ENCODE measurements at places on chromosomes 16 and 17. TPM values are rescaled to one million over a fixed set of nuclear protein-coding genes. Genes with fewer than 3 reads are reported as not detected.
A peak's percentile ranks its signal among the peaks of the same experiment; 100 is the strongest.

DNA sequence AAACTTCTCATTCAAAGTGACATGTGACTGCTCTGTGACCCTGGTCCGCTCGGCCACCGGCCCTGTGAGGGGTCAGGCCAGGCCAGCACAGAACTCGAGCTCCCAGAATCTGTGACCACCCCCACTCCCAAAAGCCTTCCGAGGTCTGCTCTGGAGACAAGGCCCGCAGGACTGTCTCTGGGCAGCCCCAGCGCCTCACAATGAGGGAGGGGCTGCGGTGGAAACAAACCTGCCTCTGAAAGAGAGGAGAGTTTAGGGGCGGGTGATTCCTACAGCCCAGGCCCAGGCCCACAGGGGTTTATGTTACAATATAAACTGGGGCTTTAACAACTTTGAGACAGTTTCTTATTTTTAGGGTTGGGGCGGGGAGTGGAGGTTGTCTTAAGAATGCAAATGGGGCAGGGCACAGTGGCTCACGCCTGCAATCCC, 19.9 kb downstream of the IGFBP4 start:
- no peak overlapping the region for H3K4me3 ChIP-seq
- H3K27ac ChIP-seq = no peak overlapping the region
- H3K27me3 ChIP-seq = no peaks in the 10 kb centered on the region
- H3K36me3 ChIP-seq = no peaks in the 10 kb centered on the region
- no peak for DNase-seq

GRCh38 chr17:78210111-78210510, 3.9 kb upstream of the BIRC5 start:
- no peak overlapping the region for H3K4me3 ChIP-seq
- H3K4me1 ChIP-seq = peaks cover 8% of the 10 kb centered on the region
- no peak for DNase-seq
- no peak overlapping the region for H3K27ac ChIP-seq

The ACSM2A gene
- polyA plus RNA-seq = not detected

DNA sequence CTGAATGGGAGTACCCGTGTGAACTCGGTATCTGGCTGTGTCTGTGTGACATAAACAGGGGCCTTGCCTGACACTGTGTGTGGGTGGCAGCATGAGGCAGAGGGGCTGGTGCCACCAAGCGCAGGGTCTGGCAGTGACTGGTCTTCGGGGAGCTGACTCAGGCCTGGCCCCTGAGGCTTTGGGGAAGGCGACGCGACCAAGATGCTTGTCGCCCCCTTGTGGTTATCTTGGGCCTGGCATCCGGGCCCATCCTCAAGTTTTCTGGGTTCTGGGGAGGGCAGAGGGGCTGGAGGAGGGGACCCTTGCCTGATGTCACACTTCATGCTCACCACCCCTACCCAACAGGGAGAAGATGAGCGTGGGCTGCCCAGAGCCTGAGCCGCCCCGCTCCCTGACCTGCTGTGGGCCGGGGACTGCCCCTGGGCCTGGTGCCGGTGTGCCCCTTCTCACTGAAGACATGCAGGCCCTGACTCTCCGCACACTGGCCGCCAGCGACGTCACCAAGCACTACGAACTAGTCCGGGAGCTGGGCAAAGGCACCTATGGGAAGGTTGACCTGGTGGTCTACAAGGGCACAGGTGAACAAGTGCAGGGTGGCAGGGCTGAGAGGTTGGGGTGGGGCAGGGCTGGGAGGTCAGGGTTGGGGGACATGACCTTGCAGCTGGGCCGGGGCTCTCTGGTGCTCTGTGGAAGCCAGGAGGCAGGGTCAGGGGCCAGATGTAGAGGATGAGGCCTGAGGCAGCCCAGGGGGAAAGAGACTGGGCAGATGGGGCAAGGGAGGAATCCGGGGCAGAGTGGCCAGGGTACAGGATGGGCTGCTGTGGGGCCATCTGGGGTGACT, 24.9 kb downstream of the SBK1 start:
- H3K4me3 ChIP-seq = no peak overlapping the region
- H3K27ac ChIP-seq = no peak overlapping the region
- DNase-seq = peak; percentile 64
- no peaks in the 10 kb centered on the region for H3K27me3 ChIP-seq

GRCh38 chr16:87464691-87465300, 28.0 kb downstream of the ZCCHC14 start:
- H3K36me3 ChIP-seq = no peaks in the 10 kb centered on the region
- no peaks in the 10 kb centered on the region for H3K27me3 ChIP-seq
- peaks cover 42% of the 10 kb centered on the region for H3K4me1 ChIP-seq
- no peak for DNase-seq
- no peak overlapping the region for H3K4me3 ChIP-seq

DNA sequence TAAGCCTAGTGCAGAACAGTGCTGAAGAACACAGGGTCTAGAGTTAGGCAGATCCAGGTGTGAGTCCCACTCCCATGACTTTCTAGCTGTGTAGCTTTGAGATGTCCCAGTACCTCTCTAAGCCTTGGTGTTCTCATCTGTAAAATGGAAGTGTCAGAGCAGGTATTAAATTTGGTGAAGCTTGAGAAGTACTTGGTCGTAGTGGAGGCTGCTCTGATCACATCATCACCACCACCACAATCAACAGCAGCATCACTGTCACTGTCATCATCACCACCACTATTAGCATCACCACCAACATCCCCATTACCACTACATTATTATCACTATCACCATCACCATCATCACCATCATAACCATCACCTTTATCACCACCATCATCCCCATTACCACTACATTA, 132.1 kb downstream of the CMIP start:
- no peak overlapping the region for H3K4me3 ChIP-seq
- H3K4me1 ChIP-seq = no peaks in the 10 kb centered on the region
- no peak for DNase-seq
- no peak overlapping the region for H3K27ac ChIP-seq

The CACNG5 gene
- not detected for polyA plus RNA-seq

DNA sequence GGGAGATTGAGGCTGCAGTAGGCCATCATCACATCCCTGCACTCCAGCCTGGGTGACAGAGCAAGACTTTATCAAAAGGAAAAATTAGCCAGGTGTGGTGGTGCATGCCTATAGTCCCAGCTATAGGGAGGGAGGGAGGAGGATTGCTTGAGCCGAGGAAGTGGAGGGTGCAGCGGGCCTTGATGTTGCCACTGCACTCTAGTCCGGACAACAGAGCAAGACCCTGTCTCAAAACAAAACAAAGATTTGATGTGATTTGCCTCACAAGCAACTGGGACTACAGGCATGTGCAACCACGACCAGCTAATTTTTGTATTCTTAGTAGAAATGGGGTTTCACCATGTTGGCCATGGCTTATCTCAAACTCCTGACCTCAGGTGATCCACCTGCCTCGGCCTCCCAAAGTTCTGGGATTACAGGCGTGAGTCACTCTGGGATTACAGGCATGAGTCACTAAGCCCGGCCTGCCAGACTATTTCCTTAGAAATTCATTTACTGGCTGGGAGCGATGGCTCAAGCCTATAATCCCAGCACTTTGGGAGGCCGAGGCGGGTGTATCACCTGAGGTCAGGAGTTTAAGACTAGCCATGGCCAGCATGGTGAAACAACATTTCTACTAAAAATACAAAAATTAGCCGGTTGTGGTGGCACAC, 11.5 kb downstream of the UBE2G1 start:
- H3K4me1 ChIP-seq = peaks cover 61% of the 10 kb centered on the region
- H3K36me3 ChIP-seq = no peaks in the 10 kb centered on the region
- H3K4me3 ChIP-seq = no peak overlapping the region
- no peaks in the 10 kb centered on the region for H3K27me3 ChIP-seq
- no peak overlapping the region for H3K27ac ChIP-seq
- DNase-seq = no peak

DNA sequence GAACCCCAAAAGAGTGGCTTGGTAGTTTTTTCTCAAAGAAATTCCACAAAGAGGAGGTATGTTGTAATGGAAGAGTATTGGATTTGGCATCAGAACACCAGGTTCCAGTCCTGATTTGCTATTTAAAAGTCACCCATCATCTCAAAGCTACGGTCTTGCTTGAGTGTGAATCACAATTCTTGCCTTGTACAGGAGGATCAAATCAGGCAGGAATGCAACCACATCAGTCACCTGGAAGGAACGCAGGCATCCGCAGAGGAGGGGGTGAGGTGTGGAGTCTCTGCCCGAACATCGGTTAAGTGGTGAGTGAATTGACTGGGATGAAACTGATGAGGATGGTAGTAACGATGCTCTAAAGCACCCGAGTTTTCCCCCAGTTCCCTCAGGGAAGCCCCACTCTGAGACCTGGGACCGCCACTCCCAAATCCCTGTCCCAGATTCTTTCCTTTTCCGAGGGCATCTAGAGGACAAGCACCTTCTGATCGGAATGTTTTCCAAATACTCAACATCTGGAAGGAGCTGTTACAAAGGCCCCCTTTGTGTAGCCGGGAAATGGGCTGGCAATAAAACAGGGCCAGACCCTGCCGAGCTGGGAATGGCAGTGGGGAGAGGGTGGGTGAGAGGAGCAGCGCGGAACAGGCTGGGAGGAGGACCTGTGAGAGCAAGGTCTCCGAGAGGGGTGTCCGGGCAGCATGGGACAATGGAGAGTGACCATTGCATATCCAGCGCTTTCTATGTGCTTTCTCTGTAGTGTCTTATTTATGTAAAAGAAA, 469.6 kb downstream of the SLC39A11 start:
- H3K4me3 ChIP-seq = no peak overlapping the region
- no peaks in the 10 kb centered on the region for H3K27me3 ChIP-seq
- DNase-seq = no peak
- H3K4me1 ChIP-seq = peaks cover 12% of the 10 kb centered on the region

GRCh38 chr16:1379304-1380076, 27.8 kb downstream of the GNPTG start:
- H3K36me3 ChIP-seq = peaks cover 7% of the 10 kb centered on the region
- peak overlapping the region; percentile 19 for H3K27ac ChIP-seq
- H3K27me3 ChIP-seq = no peaks in the 10 kb centered on the region
- peak; percentile 57 for DNase-seq
- peaks cover 17% of the 10 kb centered on the region for H3K4me1 ChIP-seq
- no peak overlapping the region for H3K4me3 ChIP-seq

The CCL1 gene
- polyA plus RNA-seq = not detected

The ZNF48 gene
- 5.5 TPM for polyA plus RNA-seq
